ENCODE measurements at places on chromosomes 16 and 17.

- DNase-seq: no peak
Observed at GRCh38 chr17:81200695-81201580, 21.8 kb downstream of the CEP131 start.

DNA sequence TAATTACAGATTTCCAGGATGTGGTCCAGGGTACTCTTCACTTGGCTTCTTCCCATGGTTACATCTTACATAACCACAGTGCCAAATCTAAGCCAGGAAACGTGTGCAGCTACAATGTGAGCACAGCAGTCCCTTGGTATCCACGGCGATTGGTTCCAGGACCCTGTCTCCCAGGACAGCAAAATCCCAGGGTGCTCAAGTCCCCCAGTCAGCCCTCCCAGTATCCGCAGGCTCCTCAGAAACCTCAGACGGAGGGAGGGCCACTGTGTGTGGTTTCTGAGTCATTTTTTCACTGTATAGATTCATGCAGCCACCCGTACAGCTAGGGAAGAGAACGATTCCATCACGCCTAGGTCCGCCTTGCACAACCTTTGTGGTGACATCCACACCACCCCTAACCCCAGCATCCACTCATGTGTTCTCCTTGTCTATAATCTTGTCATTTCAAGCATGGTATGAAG lies 11.1 kb upstream of the ATP2C2 start:
- no peak for DNase-seq

DNA sequence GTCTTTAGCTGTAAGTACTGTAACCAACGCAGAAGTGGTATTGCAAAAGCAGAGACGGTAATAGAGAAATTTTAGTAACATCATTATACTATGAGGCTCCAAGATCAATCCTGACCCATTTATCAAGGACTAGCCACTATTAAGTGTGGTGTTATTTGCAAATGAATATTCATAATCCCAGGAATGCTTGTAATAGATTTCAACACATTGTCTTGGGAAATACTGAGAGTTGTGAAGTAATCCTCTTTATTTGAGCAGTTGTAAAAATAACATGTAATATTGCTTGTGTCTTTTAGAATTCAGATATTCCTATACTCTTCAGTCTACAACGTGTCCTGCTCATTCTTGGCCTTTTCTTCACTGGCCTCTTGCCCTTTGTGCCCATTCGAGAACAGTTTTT lies 46.4 kb downstream of the GDPD1 start:
- no peak for DNase-seq

DNA sequence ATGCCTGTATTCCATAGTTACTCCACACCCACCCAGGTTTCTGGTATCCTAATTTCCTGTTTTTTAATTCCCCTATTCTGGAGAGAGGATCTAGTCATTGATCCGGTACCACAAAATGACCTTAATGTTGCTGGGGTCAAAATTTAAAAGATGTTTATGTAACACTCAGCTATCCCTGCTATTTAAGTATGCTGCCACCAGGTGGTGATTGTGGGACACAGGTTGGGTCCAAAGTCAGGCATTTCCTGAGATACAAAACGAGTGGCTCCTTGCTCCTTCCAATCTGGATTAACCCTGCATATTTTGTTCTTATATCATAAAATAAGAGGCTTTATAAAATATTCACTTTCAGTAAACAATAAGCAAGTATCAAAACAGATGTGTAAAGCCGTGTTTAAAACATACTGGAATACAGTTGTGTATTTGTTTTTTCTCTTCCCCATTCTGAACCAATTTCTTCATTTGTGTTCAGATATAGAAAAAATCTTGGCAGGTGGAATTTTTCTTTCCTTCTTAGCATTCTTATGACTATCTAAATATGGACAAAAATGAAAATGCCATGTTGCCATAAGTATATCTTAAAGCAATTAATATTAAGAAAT lies 16.3 kb downstream of the HS3ST4 start:
- no peak for DNase-seq

DNA sequence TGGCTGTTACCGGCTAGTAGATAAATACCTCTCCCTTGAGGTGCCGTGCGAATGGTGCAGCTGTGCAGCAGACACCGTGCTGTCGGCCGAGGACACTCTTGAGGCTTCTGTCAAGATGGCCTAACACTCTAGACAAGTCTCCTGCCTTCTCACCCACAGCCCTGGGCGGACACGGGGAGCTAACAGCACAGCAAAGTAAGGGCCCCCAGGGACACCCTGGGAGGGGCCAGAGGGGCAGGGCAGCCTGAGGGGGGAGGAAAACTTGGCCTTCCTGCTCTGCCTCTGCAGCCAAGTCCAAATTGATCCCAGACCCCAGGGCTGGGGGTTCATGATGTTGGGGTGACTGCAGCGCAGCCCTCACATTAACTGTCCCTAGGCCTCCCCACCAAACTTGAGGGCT lies 210.2 kb downstream of the RPTOR start:
- no peak for DNase-seq

DNA sequence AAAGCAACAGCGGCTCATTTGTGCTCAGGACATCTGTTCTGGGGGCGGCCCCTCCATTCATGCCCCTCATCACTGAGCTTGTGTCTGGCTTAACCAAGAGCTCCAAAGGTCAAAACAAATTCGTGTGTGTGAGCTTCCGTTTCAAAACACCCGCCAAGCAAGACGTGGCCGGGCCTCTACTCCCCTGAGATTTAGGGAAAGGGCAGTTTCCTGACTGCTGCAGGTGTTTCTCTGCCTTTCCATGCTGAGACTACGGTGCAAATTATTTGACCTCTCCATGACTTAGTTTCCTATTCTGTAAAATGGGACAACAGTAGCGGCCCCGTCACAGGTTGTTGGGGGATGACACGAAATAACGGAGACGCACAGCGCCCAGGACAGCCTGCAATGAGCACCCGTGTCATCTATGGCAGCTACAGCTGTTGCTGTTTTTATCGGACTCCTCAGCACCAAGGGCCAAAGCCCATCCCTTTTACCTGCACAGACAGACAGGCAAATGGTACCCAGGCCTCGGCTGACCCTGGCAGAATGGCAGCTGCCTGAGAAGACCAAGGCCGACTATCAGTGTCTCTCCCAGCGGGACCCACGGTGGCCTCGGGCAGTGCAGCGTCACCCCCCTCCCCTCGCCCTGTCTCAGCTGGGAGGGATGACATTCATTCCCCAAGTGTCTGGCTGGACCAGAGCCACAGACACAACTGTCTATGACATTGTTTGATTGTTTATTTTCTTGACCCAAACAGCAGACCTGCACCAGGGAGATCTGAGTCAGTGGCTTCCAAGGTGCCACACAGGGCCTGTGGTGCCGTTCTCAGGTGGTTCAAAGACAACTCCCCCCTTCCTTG lies 50.7 kb upstream of the DOC2B start:
- DNase-seq: no peak

- DNase-seq: no peak
Observed at GRCh38 chr16:73190256-73190655, 142.3 kb upstream of the ZFHX3 start.

- no peak for DNase-seq
Observed at GRCh38 chr17:69711541-69711940, 297.0 kb downstream of the MAP2K6 start.

DNA sequence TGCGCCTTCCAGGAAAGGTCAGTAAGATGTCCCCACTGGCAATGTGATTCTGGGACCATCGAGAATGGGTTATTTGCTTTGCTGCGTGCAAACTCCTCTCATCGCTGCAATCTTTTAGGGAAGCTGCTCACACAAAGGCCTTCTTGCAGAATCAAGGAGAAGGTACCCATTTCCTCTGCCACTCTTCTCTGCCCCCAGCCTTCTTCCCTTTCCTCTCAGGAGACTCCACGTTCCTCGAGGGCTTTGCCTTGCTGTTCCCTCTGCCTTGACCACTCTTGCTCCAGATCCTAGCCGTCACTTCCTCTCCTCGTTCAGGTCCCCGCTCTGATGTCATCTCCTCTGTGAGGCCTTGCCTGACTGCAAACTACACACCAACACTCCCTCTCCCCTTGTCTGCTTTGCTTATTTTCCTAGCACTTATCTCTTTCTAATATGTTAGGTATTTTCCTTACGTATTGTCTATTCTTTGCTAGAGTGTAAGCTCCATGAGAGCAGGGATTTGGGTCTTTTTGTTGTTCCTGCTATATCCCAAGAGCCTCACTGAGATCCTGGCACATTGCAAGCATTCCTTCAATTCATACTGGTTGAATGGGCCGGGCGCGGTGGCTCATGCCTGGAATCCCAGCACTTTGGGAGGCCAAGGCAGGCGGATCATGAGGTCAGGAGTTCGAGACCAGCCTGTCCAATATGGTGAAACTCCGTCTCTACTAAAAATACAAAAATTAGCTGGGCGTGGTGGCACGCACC lies 5.3 kb upstream of the CRK start:
- DNase-seq: no peak

GRCh38 chr17:76957678-76958464 lies 89.7 kb downstream of the MGAT5B start:
- DNase-seq: no peak

DNA sequence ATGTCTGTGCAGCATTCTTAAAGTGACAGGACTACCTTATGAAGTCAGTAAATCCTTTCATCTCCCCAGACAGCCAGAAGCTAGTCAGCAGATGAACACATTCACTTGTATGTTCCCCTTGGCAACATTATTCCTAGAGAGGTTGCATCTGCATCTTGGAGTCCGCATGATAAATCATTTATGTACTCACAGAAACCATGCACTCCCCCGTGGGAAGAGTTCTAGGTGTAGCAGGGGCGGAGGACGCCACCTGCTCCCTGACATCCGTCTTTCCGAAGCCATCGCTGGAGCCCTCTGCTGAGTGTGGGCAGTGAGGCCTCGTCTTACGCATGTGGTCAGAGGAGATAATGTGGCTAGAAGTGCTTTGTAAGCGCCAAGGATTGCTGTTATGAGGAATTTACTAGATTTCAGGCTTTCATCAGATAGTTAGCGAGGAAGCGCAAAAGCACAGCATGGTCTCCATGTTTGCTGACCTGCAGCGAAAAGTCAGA lies 144.5 kb downstream of the RPTOR start:
- no peak for DNase-seq

- DNase-seq: no peak
Observed at GRCh38 chr16:24667244-24667764, 62.1 kb upstream of the TNRC6A start.

DNA sequence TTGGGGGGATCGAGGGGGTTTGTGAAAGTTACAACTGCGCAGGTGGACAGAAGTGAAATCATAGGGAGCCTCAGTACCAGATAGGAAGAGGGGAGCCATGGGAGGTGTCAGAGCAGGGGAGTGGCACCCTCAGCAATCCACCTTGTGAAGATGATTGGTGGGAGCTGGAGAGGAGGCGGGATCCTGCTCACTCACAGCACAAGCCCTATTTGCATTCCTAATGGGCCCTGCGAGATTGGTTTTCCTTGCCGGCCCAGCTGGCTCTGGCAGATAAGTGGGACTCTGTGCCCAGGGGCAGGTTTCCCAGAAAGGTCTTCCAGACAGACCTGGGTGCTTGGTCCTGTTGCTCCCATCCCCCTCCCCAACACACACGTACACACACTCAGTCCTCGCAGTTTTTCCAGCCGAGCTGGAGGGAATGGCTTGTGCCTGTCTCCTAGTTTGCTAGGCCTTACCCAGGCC lies 9.4 kb downstream of the WNT3 start:
- no peak for DNase-seq

DNA sequence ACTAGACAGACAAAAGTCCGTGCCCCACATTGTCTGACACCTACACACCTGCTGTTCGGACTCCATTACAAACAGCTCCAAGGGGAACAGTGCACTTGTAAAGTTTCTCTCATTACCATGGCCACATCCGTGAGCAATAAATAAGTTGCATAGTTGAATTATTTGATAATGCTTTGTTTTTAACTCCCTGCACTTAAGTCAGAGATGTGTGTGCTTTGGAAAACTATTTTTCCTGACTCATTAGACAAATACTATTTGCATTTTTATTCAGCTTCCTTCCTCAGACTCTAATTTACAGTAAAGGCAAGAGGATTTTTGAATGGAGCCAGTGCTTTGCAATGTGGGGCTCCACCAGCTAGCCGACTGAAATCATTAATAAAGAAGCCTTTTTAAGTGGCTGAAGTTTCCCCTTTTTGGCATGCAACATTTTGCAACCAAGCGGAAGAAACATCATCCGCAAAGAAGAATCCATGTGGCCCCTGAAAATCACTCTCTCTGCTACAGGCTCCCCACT lies 6.5 kb upstream of the CCL2 start:
- DNase-seq: no peak

- DNase-seq: no peak
Observed at GRCh38 chr16:5073279-5073629, 1.6 kb downstream of the ALG1 start.

- DNase-seq: no peak
Observed at GRCh38 chr16:65278874-65279273, 157.0 kb upstream of the CDH11 start.

GRCh38 chr16:28823291-28823872 lies 583 bp downstream of the ATXN2L start:
- no peak for DNase-seq

GRCh38 chr17:77601054-77601979 lies 357.2 kb upstream of the TNRC6C start:
- DNase-seq: no peak

- peak; percentile 75 for DNase-seq
Observed at GRCh38 chr16:30658731-30659506, 688 bp downstream of the FBRS start.

DNA sequence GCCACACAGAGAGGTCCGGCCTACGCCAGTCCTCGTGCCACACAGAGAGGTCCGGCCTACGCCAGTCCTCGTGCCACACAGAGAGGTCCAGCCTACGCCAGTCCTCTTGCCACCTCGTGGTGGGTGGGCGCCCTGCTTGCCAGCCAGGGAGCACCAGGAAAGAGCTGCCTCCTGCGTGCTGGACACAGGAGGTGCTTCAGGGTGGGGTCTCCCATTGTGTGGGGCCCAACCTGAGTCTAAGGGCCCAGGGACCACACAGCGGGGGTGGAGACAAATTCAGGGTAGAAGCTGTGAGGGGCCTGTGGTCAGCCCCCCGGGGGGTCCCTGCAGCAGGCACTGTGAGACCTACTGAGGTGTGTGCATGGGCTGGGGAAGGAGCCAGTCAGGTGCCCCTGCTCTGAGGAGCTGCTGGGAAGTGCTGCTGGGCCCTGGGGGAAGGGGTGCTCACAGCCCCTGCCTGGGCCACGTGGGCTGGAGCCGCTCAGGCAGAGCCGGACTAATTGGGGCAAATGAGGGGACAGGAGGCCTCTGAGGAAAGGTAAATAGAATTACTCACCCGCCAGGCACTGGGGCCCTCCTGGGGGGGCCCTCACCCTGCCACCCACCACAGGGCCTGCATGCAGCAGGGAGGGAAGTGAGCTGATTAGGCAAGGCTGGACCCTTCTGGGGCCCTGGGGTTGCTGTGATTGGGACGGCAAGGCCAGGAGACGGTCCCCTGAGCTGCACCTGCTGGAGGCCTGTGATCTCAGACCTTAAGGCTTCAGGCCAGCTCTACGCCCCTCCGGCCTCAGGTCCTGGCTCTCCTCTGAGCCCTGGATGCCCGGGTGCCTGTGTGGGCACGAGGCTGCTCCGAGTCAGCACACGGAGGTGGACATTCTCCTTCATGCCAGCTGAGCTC lies 11.0 kb downstream of the GCGR start:
- DNase-seq: no peak

DNA sequence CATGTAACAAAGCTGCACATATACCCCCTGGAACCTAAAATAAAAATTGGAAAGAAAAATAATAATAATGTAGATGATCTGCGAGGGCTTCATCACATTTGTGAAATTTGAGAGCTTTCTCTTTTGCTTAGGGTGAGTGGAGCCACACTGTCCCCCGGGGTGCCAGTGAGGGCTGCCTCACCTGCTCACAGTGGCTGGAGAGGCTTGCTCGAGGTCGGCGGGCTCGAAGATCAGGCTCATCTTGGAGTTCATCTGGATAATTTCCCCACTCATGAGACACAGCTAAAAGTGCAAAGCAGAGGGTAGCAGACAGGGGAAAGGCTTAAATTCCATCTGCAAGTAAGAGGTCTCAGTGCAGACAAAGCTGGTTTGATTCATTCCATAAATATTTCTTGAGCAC lies 123.8 kb downstream of the DNAH3 start:
- DNase-seq: no peak

All from iPS DF 6.9 (cell line).